Smooth muscle cell of the coronary artery (primary cell): ENCODE measurements at places on chromosomes 1 and 21. TPM values are rescaled to one million over a fixed set of nuclear protein-coding genes. Genes with fewer than 3 reads are reported as not detected.

Gene KRTAP11-1
- not detected in 2 replicates for total RNA-seq

Gene SERPINC1
- not detected in 2 replicates for total RNA-seq

Gene SHCBP1L
- 0.12 TPM in 1 of 2 replicates, not detected in the other for total RNA-seq

Gene DPYD
- total RNA-seq, result 34.4 and 117 TPM in 2 replicates

Gene IFNAR2
- total RNA-seq, result 3.6 and 9.2 TPM in 2 replicates

Gene GPR3
- under 0.01 and 0.30 TPM in 2 replicates for total RNA-seq

Gene NMNAT2
- 2.2 and 2.9 TPM in 2 replicates for total RNA-seq

Gene PROK1
- total RNA-seq, result not detected in 2 replicates

Gene CDKN2C
- total RNA-seq, result 14.7 and 16.8 TPM in 2 replicates

Gene TMEM82
- not detected in 2 replicates for total RNA-seq

Gene HPDL
- 0.12 and 1.1 TPM in 2 replicates for total RNA-seq

Gene CD1E
- total RNA-seq, result not detected in 2 replicates

Gene IGSF9
- total RNA-seq, result 0.12 TPM in 1 of 2 replicates, not detected in the other

Gene BCAR3
- 17.4 and 26.3 TPM in 2 replicates for total RNA-seq

Gene TXLNA
- 57.8 and 69.2 TPM in 2 replicates for total RNA-seq

Gene KCNN3
- under 0.01 TPM in 1 of 2 replicates, not detected in the other for total RNA-seq

Gene IGSF5
- not detected in 2 replicates for total RNA-seq

Gene ATAD3C
- total RNA-seq, result under 0.01 and 0.15 TPM in 2 replicates

Gene KCNH1
- total RNA-seq, result 0.12 TPM in 1 of 2 replicates, not detected in the other

Gene KRTAP10-3
- not detected in 2 replicates for total RNA-seq

Gene AMY1A
- total RNA-seq, result not detected in 2 replicates

Gene OLFM3
- not detected in 2 replicates for total RNA-seq

Gene FAM131C
- 0.08 TPM in 1 of 2 replicates, not detected in the other for total RNA-seq

Gene RBM11
- total RNA-seq, result 0.35 TPM in 1 of 2 replicates, not detected in the other
